ENCODE measurements at places on chromosomes 7 and 10.
A peak's percentile ranks its signal among the peaks of the same experiment; 100 is the strongest.

GRCh38 chr10:110488940-110489339 is 8.8 kb upstream of the DUSP5 start:
- DNase-seq, result no peak

- no peak for DNase-seq
Observed at GRCh38 chr10:33569702-33570101, 235.2 kb upstream of the NRP1 start.

- DNase-seq, result no peak
Observed at GRCh38 chr7:70696201-70696754, 435.7 kb upstream of the GALNT17 start.

- no peak for DNase-seq
Observed at GRCh38 chr7:35342786-35343185, 88.9 kb upstream of the TBX20 start.

- DNase-seq, result no peak
Observed at GRCh38 chr7:128399991-128400390, 9.8 kb downstream of the IMPDH1 start.

DNA sequence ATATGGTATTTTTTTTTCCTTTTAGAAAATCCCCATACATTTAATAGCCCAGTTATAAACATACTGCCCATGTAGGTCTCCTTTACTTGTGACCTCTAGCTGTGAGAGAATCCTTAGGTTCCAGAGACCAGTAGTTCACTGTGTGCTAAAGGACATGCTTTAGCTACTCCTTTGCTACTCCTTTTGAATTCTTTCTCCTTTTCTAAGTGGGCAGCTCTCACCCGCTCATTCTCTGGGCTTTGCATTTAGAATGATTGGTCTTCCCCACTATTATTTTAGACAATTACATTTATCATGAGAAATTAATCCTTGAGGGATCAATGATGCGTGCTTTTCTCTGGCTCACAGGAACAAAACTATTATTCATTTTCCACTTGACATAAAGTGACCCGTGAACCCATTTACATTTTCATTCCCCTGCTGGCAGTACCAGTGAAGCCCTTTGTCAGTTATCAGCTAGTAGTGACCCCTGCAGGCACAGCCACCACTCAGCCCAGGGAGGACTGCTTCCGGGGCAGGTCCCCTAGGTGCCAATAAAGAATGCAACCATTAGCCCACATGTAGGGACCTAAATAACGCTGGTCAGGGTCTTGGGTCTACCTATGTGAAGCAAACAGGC is 844.3 kb downstream of the CNTNAP2 start:
- no peak for DNase-seq

DNA sequence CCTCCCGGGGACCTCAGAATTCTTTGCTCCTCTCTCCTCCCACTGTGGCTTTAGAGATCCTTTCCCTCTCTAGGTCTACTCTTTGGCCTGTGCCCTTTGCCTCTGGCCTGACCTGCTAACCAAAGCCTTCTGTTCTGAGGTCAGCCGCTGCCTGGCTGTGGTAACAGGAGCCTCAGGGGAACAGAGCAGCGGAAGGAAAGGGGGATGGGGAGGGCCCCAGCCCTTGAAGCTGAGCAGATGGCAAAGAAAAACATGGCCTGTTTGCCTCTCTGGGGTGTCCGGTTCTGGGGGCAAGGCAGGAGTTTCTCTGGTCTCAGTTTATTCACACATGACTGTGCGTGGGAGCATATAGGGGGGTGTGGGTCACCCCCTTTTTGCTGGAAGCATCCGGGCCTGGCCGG is 28.2 kb downstream of the COL26A1 start:
- DNase-seq, result peak; percentile 16

- no peak for DNase-seq
Observed at GRCh38 chr10:52447931-52448353, 133.9 kb downstream of the DKK1 start.

DNA sequence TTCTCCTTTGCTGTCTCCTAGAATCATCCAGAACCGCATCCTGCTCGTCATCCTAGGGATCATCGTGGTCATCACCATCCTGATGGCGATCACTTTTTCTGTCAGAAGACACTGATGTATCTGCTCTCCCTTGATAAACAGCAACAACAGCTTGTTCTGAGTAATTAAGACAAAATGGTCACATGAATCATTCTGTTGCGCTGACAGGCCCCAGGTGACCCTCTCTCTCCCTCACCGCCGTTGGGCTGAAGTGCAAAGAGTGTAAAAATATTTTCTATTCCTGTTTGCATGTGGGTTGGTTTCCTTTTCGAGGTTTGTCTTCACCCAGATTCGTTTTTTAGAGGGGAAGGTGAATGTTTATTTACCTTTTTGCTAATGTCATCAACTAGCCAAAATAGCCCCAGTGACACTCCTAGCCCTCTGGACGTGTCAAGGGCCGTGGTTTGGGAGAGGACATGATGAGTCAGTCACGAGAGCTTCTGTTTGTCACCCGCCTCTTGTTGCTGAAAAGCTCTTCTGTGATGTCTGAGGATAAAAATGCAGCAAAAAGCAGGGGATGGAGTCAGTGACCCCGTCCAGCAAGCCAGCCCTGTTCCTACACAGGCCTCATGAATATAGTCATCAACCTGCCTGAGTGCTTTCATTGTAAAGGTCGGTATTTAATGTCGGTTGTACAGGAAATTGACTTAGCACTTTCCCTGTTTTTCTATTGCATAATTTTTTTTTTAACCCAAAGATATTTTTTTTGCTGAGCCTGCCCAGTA is 134.6 kb upstream of the TCF7L2 start:
- no peak for DNase-seq

- DNase-seq, result no peak
Observed at GRCh38 chr10:93165367-93165766, 91.7 kb downstream of the CYP26A1 start.

DNA sequence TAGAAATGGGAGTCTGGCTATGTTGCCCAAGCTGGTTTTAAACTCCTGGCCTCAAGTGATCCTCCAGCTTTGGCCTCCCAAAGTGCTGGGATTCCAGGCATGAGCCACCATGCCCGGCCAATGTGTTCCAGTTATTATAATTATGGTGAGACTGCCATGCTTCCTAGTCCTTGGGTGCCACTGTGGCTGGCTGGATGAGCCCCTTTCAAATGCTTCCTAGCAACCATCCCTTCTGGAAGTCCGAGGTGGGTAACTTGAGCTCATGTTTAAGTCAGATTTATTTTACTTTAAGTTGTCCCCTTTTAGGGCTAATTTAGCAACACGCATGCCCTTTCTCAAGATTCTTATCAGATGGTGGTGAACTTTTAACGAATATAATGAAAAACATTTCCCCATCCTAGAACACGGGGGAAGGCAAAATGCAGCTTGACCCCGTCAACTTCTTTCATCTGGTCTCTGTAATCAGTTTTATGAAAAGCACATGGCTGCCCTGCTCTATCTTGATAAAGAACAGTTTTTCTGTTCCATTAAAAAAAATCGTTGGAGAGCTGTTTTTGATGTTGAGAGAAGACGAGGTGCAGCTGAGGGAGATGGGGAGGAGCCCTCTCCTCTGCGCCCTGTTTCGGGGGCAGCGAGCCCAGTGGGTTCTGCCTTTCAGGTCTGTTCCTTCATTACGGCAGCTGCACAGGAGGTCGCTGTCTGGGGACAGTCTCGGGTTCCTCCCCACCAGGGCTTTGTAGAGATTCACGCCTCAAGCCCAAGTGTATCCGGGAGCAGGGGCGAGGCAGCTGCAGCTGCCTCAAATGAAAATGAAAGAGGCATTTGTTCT is 61.0 kb upstream of the MKI67 start:
- no peak for DNase-seq

- DNase-seq, result no peak
Observed at GRCh38 chr10:22481687-22482539, 136.6 kb downstream of the SPAG6 start.

- DNase-seq, result no peak
Observed at GRCh38 chr10:29067161-29067560, 221.7 kb upstream of the LYZL1 start.

DNA sequence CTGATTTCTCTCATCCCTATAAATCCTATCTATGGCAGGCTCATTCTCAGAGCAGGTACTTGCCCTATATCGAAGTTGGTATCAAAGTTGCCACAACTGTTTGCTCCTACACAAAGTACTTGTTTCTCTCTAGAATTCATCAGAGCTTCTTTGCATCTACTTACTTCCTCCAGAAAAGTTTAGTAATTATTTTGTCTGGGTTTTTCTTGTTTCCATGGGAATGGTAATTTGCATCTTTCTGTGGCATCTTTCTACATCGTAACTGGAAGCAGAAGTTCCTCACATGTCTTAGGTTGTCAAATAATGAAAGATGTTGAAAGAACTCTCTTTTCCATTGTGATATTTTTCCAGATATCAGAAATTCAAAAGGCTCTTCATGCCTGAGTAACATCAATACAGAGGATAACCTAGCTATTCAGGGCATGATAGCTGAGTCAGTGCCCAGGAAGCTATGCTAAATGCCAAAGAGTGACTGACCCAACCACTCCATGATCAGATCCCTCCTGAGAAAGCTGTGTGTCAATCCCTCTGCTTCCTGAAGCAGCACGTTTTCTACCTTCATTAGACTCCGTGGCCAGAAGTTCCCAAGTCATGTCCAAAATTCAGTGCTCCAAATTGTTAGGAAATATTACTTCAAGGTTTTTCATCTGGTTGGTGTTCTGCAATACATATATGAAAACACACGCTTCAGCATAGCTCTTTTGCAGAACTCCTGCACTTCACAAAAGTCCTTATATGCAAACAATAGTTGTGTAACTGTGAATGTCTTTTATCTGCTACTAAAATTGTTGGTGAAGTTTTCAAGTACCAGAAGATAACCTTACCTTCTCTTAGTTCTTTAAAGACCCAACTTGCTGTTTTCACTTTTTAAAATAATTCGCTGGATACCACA is 216.5 kb downstream of the VTI1A start:
- no peak for DNase-seq

GRCh38 chr10:127364034-127364433 is 167.6 kb upstream of the INSYN2A start:
- no peak for DNase-seq

GRCh38 chr7:150845421-150845861 is 6.9 kb upstream of the AOC1 start:
- no peak for DNase-seq

- no peak for DNase-seq
Observed at GRCh38 chr7:137296576-137296975, 47.0 kb downstream of the PTN start.

DNA sequence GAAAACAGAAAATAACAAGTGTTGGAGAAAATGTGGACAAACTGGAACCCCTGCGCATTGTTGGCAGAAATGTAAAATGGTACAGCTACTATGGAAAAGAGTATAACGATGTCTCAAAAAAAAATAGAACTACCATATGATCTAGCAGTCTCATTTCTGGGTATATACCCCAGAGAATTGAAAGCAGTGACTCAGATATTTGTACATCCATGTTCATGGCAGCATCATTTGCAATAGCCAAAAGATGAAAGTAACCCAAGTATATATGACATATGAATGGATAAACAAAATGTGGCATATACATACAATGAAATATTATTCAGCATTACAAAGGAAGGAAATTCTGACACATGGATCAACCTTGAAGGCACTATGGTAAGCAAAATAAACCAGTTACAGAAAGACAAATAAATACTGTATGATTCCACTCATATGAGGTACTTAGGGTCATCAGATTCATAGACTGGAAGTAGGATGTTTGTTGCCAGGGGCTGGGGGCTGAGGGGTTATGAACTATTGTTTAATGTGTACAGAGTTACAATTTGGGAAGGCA is 4.9 kb downstream of the NRCAM start:
- DNase-seq, result no peak

DNA sequence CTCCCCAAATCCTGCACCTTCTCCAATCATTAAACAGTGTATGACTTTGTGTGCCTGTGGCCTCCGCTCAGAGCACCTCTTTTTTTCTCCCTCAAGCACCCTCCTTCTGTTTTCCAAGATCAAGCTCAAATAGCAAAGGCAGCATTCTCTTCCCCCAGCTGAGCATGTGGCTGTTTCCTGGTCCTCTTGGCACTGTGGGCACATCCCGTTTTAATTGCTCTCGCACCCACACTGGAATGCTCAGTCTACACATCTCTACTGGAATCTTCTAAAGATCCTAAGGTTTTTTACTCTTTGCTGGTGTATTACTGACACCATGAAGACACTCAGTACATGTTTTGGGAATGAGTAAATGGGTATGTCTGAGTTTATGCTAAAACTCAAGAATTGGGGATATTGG is 107.4 kb downstream of the WDFY4 start:
- DNase-seq, result no peak

DNA sequence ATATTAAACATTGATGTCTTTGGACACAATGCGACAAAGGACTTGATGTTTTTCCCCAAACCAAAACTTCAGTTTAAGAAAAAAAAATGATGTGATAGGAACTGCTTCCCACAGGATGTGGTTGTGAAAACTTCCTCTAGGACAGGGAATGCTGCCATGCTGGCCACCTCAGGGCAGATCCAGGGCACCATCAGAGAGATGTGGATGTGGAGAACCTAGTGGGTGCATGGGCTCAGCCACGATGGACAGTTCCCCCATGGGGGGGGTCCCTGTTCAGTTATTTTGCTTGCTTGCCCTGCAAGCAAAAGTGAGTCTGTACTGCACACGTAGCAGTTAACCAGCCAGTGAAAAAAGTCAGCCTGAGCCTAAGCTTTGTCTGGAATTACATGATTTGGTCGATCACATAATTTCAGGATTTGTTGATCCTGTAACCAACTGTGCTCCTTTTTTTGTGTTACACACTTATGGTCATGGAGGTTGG is 36.3 kb downstream of the LAMB4 start:
- DNase-seq, result no peak

DNA sequence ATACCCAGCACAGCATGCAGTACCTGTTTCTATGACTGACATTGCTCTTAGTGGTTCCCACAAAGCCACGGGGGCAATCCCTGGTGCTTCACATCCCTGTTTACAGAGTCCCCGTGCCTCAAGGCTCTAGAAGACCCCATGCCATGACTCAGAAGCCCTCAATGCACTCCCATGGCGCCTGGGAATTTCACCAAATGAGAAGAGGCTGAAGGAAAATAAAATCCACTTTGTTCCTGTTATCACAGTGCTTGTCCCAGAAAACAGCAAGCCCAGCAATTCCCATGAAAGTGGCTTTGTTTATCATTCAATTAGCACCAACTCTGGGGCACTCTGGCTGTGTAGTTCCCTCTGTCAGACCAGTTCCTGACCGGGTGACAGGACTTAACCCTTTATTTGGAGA is 268.3 kb downstream of the TNS3 start:
- no peak for DNase-seq

GRCh38 chr7:44791278-44792219 is 4.9 kb upstream of the PPIA start:
- no peak for DNase-seq

- no peak for DNase-seq
Observed at GRCh38 chr7:92785923-92786322, 50.5 kb downstream of the CDK6 start.

DNA sequence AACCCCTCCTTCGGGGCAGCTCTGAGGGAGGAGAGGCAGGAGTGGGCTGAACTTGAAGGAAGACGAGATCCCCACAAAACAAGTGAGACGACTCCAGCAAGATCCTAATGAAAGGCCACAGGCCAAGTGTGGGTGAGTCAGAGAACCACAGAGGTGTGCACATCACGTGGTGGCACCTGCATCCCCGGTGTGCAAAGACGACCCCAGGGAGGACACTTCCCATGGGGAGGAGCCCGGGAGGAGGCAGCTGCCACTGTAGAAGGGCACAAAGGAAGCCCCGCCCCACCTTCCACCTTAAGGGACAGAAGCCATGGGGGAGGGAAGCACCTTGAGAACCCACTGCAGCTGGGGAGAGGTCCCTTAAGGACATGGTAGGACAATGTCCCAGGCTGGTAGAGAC is 45.7 kb downstream of the ESYT2 start:
- no peak for DNase-seq

- no peak for DNase-seq
Observed at GRCh38 chr10:13392701-13393100, 44.6 kb upstream of the SEPHS1 start.

GRCh38 chr7:11875635-11876034 is 43.6 kb upstream of the THSD7A start:
- no peak for DNase-seq

All from stimulated activated CD4-positive, alpha-beta T cell treated with anti-CD3 and anti-CD28 coated beads, Interleukin-12 subunit alpha, Interleukin-12 subunit beta, amount 100 ng/mL, for 24 hours (primary cell).